ENCODE measurements at places on chromosomes 16 and 17. TPM values are rescaled to one million over a fixed set of nuclear protein-coding genes. Genes with fewer than 3 reads are reported as not detected.

TBC1D28 gene
- not detected for polyA plus RNA-seq

CASKIN2 gene
- polyA plus RNA-seq: 6.5 TPM

SECTM1 gene
- polyA plus RNA-seq: 2.1 TPM

DPEP2 gene
- not detected for polyA plus RNA-seq

BCAR1 gene
- polyA plus RNA-seq: 29.2 TPM

C16orf86 gene
- polyA plus RNA-seq: 5.1 TPM

ABI3 gene
- 2.8 TPM for polyA plus RNA-seq

ITPRIPL2 gene
- 4.3 TPM for polyA plus RNA-seq

PLXDC1 gene
- 1.5 TPM for polyA plus RNA-seq

CNGB1 gene
- polyA plus RNA-seq: 0.05 TPM

SPNS3 gene
- polyA plus RNA-seq: not detected

GAS2L2 gene
- polyA plus RNA-seq: not detected

NXPH3 gene
- 0.31 TPM for polyA plus RNA-seq

SRCIN1 gene
- polyA plus RNA-seq: 0.45 TPM

PIMREG gene
- polyA plus RNA-seq: 19.6 TPM
